ENCODE measurements at places on chromosomes 12 and 14.

DNA sequence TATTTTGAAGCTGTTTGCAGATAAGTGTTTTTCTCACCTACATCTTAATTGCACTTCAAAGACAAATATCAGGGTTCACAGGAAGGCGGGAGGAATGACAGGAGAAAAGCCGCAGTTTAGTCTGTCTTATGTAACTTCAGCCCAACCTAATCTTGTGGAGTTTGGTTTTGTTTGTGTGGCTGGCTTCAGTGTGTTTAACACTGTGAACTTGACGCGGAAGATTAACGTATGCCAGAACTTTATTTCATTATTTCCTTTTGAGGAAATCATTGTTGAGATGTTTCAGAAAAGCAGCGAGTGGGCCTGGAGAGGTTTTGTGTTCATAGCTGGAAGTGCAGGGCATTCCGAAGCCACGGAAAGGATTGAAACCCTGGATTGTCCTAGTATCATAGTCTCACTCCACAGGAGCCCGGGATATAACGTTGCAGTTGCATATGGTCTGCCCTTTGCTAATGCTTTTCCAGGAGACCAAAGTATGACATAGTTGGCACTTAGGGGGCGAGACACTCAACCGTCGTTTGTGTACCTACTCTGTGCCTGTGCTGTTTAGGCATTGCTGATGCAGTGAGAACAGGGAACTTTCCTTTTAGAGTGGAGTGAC, 2.0 kb downstream of the PELI2 start:
- no peak for DNase-seq

DNA sequence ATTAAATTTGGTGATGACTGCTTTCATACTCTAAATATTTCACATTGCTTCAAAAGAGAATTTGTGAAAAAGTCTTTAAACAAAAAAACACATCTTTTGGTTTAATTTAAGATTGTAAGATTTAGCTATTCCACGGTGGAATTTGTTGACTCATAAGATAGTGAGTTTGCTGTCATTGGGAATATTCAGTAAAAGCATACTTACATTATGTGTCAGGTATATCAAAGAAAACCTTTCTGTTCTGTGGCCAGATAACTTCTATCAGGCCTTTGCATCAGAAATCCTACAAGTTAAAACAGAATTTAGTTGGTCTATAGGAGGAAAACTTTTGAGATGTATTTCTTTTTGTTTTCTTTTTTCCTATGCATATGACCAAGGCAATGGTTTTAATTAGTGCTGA, 148.8 kb upstream of the E2F7 start:
- no peak for DNase-seq

GRCh38 chr12:85283560-85283959, 3.5 kb downstream of the ALX1 start:
- DNase-seq = no peak

GRCh38 chr12:16331998-16332397, 15.4 kb upstream of the MGST1 start:
- no peak for DNase-seq

- DNase-seq = no peak
Measured at GRCh38 chr12:39235990-39236767, 206.7 kb downstream of the KIF21A start.

GRCh38 chr14:38994731-38995130, 108.3 kb downstream of the SEC23A start:
- DNase-seq = no peak

- no peak for DNase-seq
Measured at GRCh38 chr14:71076462-71077092, 169.3 kb downstream of the PCNX1 start.

- DNase-seq = no peak
Measured at GRCh38 chr12:96364092-96364700, 36.0 kb downstream of the CDK17 start.

DNA sequence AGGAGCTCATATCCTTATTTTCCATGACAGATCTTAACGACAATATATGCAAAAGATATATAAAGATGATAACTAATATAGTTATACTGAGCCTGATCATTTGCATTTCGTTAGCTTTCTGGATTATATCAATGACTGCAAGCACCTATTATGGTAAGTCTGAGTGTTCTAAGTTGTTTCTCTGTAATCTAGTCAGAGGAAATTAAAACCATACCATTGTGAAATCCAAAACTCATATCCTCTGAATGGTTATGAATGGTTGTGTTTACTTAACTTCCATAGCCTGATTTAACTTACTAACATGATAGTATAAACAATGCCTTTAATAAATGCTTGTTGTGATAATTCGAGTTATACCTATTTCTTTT, 760 bp downstream of the TMEM19 start:
- no peak for DNase-seq

DNA sequence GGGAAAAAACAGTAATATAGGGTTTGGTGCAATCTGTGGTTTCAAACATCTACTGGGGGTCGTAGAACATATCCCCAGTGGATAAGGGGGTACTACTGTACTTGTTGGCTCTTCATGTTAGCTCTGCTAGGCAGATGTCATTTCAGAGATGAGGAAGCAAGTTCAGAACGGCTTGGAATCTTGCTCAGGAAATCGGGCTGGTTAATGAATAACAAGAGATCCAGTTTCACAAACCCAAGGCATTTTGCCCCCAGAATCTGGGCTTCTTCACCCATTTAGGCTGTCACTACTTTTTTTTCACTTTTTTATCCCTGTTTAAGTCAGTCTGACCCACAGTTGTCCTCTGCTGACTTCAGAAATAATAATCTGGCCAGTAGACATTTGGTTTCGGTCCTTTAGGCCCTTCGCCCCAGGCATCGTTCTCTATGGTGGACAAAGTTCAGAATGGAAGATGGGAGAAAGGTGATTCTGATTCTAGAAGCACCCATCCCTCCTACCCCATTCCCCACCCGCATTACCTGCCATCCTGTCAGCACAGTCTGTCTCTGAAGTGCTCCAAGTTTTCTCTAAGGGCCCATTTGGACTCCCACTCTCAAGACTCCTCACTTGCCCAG, 4.5 kb downstream of the SUOX start:
- no peak for DNase-seq

DNA sequence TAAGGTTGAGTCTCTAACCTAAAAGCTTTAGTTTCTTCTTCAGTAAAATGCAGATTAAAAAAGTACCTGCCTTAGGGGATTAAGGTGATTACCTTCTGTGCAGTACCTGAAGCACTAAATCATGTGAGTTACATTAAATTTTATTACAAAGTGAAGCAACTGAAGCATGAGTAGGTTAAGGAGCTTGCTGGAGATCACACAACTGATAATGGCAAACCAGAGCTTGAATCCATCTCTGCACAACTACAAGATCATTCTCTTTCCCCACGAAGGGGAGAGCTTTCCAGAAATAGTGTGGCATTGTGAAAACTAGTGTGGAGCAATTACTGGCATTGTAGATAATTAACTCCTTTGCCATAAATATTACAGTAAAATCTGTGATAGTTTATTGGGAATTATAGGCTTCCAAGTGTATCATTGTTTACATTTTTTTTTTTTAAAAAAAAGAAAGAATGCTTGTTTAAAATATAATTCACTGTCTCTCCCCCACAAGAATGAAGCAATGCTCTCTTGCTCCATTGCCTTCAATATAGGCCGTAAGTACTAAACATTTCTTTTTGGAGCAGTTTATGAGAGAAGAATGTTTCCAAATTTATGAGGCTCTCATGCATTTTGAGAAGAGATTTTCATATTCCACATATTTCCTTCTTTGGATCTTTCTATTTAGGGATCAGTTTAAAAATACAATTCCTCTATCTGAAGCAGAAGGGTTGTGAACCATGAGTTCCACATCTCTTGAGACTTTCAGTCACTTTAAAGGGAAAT, 20.5 kb downstream of the SLC38A2 start:
- no peak for DNase-seq

DNA sequence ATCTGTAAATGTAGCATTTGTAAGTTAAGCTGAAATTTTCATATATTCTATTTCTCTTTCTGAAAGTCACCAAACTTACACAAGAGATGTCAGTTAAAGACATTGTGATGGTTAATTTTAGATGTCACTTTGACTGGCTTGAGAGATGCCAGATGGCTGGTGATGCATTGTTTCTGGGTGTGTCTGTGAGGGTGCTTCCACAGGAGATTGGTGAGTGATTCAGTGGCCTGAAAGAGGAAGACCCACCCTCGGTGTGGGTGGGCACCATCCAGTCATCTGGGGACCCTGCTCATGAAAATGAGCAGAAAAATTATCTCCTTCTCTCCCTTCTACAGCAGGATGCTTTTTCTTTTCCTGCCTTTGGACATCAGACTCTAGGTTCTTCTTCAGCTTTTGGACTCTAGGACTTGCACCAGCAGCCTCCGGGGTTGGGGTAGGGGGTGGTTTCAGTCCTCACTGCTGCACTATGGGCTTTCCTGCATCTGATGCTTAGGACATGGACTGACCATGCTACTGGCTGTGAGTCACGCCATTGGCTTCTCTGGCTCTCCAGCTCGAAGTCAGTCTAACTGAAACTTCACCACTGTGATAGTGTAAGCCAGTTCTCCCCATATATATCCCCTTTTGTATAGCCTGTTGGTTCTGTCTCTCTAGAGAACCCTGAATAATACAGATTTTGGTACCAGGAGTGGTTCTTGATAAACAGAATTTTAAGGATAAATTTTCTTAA, 20.9 kb downstream of the PDE6H start:
- DNase-seq = no peak

DNA sequence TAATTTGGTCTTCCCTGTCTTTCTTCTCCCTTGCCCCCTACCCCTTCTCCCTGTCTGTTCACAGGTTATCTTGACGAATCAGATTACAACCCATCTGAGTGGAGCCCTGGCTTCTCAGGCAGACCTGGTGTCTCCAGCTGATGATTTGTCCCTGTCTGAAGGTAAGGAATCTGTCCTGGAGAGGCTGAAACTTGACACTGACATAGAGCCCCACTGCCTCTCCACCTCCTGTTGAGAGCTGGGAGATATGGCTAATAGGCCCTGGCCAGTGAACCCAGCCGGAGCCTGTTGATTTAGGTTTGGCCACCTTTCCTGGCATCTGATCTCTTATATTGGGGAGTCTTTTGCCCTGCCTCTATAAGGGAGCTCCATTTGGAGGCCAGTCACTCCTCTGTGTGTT, 472.2 kb downstream of the RAD51B start:
- DNase-seq = no peak

- no peak for DNase-seq
Measured at GRCh38 chr14:101464310-101464983, 96.8 kb upstream of the DIO3 start.

GRCh38 chr12:131384544-131384855, 326.4 kb upstream of the SFSWAP start:
- no peak for DNase-seq

DNA sequence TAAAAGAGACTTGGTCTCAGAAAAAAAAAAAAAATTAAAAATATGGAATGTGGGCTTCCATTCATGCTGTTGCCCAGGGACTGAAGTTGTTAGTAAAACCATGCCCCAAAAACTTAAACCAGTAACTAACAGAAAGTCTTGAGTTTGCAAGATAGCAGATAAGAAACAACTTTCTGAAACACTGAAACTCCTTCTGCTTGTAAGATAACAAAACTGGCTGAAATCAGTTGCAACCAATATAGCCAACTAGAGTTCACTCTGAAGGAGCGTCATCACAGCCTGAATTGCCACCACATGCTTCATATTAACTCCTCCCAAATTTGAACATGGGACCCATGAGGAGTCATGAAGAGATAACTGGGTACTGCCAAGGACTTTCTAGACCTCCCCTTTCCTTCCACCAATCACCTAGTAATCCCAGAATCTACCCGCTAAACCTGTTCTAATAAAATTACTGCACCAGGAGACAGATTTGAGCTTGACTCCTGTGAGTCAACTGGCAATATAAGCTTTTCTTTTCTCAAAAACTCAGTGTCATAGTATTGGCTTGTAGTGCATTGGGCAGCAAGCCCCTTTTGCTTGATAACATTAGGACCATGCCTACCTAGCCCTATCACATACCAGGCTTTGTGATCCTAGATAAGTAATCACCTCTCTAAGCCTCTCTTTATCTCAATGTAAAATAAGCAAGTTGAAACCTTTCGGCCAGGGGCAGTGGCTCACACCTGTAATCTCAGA, 53.6 kb downstream of the R3HDM2 start:
- DNase-seq = no peak

All from Panc1 (cell line).